ENCODE measurements at places on chromosomes 16 and 17. TPM values are rescaled to one million over a fixed set of nuclear protein-coding genes. Genes with fewer than 3 reads are reported as not detected.

Gene PRR35
- 0.10 TPM for total RNA-seq

Gene CCDC200
- total RNA-seq, result 0.47 TPM

Gene UMOD
- total RNA-seq, result not detected

Gene QPRT
- total RNA-seq, result 8.0 TPM

Gene ACE
- total RNA-seq, result 16.0 TPM

Gene KRT28
- not detected for total RNA-seq

Gene CAMKK1
- 3.9 TPM for total RNA-seq

Measured in T-helper 1 cell treated with Interleukin-12 subunit alpha and Interleukin-12 subunit beta and Interleukin-4 antibody, amounts not matched to agents 30 ng/mL and 1 ng/mL, for 36 hours (primary cell).